Fibroblast of skin of abdomen (primary cell): ENCODE measurements at places on chromosomes 3 and 15.

DNA sequence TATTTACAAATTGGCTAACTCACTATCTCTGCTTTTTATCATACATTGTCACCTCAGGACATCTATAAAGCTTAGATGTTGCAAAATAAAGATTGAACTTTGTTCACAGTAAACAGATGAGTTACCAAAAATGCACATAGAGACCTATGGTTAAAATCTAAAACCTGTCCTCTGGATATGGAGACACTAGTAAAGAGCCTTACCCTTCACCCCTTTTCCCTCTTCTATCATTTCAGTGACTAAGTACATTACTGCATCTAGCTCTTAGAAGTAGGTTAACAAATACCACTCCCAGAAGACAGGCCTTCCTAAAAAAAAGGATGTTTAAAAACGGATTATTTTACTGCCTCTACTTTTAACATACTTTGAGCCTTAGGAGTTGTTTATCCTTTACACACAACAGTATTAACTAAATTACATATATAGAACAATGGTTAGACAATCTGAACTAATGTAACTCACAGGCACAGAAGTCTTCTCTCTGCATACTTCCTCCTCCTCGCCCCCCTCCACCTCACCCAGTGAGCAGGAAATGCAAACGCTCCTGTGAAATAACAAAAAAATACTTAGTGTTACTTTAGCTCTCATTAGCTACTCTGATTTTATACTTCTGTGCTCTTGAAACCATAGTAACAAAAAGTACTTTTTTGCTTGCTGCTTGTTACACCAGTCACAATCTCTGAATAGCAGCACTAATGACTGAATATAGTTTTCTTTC lies 23.3 kb downstream of the IREB2 start:
- DNase-seq: no peak

DNA sequence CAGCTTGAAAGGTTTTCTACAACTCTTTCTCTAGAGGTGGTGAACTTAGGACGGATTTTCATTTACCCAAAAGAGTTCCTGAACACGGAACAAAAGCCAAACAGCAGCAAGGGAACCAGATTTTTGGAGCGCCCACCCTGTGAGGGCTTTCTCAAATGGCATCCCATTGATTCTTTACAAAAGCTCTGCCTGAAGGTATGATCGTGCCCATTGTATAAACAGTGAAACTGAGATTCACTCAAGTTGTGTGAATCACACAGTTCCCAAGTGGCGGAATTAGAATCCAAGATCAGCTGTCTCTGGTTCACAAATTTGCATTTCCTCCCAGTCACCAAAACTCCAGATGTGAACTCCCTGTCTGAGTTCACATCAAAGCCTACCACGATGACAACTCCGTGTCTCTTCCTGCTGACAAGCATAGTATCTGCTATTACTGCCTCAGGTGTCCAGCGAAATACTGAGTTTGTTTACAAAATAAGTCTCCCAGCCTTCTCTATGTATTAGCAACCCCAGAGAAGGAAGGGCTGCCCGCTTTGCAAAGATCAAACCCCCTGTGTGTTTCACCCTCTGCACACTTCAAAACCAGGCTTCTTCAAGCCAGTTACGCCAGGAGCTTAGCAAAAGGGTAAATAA lies 235.9 kb upstream of the ST8SIA2 start:
- DNase-seq: no peak

DNA sequence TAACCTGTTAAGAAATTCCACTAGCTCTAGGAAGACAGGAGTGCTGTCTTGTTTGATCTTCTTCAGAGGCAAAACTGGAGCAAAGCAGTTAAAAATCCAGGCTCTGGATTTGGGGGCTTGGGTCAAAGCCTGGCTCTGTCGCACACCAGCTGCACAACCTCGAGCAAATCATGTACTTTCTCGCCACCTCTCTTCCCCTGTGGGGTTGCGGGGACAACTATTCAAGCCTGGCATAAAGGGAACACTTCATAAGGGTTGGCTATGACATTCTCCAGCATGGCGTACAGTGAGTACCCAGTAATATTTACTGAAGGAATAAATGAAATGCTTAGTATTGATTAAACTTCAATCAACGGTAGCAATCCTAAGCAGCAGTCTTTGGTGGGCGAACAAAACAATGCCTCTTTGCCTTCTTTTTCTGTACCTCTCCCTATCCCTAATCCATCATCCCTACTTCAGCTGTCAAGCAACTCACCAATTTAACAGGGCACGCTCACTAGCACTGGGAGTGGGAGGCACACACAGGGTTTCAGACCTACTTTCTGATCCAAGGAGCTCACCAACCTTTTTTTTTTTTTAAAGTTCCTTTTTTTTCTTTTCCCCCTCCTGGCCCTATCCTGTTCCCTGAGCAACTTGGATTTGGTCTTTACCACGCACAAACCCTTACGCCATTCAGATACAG lies 33.0 kb downstream of the GNB5 start:
- DNase-seq: no peak

DNA sequence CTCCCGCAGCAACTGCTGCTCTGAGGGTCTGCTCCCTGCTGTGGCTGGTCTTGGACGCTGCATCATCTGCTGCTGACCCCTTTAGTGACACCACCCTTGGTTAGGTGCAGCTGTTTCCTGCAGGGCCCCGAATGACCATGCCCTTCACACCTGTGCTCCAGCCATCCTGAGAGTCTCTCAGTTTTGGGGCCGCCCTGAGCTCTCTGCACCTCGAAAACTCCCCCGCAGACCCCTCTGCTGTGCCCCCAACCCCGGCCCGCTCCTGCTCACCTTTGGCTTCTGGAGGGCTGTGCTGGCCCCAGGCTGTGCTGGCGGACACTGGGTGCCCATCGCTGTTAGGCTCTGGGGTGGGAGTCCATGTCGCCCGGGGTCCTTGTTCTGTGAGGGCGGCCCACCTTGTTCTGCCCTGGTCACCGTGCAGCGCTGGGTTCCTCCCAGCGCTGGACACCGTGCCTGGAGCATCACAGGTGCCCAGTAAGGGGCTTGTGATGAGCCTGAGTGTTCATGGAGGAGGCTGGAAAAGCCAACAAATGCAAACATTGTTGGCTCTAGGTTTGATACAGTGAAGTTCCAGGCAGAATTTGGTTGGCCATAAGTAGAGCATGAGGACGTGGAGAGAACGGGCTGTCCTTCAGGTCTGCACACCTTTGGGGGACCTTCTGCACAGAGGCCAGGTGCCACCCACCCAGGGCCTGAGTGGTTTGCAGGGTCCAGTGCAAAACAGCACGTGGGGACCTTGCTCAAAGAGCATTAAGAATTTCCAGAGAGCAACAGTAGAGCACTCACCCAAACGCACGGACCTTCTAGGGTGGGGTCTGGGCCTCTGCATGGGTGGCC lies 12.3 kb downstream of the ABTB1 start:
- no peak for DNase-seq

DNA sequence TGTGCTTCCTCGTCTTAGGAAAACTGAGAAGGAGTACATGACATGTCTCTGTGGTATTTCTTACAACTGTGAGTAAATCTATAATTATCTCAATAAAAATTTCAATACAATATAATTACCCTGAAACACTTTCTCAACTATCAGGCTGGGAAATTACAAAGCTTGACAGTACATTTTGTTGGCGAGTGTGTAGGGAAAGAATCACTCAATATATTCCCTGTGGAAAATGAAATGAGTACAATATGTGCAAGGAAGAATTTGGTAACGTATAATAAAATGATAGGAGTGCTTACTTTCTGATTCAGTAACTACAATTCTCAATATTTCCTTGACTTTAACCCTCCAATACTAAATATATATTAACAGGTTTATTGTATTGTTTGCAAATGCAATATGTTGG lies 818.2 kb upstream of the CADM2 start:
- DNase-seq: no peak

DNA sequence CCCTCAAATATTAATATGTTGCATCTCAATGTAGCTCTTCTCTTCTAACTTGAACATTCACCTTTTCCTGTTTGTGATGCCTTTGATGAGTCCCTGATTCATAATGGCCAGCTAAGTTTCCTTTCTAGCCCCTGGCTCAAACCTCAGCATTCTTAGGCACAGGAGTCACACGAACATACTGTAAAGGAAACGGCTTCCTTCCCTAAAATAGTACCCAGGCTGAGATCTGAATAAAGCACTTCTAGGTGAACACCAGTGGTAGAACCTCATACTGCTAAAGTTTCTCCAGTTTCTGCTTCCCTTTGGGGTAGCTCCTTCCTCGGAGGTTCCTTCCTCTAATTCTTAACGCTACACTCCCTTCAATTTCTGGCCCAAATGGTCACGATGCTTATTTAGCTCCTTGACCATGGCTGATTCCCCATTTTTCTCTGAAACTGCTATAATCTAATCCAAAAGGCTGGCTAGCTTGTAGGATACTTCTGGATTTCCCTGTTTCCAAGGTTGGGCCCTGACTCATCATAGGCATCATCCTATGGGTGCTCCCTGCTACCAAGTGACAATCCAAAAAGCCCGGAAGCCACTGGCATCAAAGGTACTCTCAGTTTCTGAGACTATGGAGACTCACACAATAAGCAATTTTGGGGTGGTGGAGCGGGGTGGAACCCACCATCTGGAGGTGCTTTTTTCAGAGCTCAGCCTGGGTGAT lies 2.4 kb downstream of the ANAPC13 start:
- DNase-seq: peak; percentile 83

DNA sequence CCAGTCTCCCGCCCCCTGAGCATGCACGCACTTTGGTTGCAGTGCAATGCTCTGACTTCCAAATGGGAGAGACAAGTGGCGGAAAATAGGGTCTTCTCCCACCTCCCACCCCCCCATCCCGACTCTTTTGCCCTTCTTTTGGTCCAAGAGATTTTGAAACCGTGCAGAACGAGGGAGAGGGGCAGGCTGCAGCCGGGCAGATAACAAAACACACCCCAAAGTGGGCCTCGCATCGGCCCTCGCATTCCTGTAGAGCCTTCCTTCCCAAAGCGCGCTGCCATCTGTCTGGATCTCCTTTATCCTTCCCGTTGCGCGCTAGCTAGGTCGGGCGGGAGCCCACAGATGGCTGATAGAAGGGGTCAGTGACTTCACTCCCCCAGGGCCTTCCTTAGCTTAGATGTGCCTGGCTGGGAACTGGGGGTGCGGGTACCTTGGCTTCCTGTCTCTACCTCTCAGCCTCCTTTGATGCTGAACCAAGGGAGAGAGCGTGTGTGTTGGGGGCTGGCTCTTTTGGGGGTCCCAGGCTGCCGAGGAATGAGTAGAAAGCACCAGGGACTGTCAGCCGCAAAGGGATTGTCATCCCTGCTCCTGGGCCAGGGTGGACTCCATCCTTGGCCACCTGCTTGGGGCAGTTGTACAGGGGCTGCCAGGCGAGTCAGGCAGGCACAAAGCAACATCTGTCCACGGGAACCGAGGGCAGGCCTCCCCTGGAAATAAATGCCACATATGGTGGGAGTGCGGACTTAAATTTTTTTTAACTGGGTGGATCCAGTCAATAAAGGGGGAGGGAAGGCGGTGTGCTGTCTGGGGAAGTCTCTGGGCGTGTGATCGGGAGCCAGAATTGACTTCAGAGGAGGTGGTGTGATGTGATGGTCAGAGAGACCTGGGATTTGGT lies 1.8 kb downstream of the SMAD3 start:
- DNase-seq: no peak
